ENCODE measurements at places on chromosomes 7 and 10.

DNA sequence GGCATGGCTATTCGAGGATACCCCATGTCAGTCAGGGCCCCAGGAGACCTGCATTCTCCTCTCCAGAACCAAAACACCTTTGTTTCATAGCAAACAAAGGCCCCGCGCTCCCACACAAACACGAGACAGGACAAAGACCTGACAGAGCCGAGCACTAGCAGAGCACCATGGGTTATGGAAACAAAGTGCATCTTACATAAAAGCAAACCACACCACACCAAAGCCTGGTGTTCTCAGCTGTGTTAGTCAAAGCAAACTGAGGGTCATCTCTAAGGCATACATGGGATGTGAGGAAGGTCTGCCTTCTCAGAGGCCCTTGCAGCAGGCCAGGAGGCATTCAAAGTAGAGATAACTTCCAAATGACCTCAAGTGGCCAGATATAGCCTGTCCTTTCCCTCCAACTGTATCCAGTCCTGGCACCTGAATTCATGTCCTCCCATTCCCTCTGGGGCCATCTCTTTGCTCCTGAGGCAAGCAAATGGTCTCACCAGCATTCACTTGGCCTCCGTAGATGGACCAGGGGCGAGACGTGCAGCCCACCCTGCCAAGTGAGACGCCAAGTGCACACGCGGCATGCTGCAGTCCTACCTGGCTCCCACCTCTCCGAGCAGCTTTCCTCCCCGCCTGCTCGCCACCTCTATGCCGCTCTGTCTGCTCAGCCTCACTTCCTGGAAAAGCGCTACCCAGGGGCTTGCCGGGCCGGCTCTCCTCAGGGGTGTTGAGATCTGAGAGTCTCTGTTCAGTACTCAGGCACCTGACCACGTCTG, 45.3 kb upstream of the PDLIM1 start:
- no peak for DNase-seq

- no peak for DNase-seq
Observed at GRCh38 chr7:144473908-144474307, 70.4 kb upstream of the NOBOX start.

DNA sequence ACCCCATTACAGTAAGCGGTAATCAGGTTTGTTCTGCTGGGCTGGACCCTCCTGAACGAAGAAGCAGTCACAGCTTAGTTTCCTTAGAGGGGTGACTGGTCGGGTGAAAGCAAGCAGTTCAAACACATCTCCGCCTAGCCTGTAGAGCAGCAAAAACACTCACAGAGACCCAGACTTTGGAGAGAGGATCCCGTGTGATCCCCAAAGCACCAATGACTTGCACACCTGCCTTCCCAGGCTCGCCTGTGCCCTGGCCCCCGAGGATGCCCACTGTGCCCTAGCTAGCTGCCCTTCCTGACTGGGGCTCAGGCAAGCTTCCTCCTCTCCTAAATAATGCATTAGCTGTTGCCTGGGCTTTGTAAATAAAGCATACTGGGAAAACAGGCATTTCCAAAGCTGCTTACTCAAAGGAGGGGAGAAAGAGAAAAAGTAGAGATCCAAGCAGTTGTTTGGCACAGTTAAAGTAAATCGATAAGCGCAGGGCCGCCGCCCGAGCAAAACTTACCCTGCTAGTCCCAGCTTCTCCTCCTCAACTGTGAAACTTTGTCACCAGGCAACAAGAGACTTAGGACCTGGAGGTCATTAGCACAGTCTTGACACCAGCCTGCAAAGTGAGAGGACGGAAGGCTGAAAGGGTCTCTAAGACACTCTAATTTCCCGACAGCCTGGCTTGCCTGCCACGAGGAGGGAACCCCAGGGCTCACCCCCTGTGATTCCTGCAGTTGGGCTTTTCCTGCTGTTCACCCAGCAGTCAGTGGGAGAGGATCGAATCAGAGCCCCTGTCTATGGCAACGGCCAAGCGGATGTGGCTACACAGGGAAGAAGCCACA, 4.8 kb downstream of the LRRC18 start:
- DNase-seq, result no peak

- no peak for DNase-seq
Observed at GRCh38 chr10:28631896-28632583, 45.3 kb upstream of the BAMBI start.

DNA sequence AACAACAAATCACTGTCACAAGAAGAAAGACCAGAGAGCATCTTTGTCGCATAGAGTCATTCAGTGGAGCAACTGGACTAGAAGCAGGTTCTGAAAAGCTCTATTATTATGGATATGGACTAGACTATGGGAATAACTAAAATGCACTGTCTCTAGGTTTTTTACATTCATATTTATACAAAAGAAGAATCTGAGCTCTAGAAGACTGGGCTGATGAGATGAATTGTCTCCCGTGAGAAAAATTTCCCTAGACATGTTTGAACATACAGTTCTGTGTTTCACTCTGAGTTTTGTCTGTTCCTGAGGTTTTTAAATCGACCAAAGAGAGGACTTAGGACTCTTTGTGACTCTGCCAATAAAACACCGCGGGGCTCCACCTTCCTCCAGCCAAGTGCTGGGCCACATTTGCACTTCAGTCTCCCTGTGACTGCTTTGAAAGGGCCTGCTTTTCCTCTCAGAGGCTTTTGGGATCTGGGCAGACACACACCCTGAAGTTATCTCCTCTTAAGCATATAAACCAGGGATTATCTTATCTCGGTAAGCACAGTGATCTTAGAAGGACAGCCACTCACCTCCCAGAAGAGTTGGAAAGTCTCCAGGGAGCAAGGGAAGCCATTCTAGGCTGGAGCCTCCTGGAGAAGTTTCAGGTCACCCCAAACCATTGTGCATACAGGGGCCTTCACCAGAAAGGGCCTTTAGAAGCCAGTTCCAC, 101.0 kb upstream of the JCAD start:
- DNase-seq, result no peak

DNA sequence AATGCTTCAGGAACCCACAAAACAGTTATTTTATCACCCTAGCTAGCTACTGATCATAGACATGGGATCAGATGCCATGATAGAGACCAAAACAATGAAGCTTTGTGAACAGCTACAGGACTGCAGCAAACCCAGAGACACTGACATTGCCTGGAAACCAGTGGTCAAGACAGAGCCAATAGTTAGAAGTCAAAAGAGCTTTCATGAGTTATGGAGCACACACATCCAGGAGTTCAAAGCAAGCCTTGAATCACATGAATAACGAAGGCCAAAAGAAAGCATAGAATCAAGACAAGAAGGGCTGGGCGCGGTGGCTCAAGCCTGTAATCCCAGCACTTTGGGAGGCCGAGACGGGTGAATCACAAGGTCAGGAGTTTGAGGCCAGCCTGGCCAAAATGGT, 34.5 kb upstream of the GSAP start:
- DNase-seq, result no peak

DNA sequence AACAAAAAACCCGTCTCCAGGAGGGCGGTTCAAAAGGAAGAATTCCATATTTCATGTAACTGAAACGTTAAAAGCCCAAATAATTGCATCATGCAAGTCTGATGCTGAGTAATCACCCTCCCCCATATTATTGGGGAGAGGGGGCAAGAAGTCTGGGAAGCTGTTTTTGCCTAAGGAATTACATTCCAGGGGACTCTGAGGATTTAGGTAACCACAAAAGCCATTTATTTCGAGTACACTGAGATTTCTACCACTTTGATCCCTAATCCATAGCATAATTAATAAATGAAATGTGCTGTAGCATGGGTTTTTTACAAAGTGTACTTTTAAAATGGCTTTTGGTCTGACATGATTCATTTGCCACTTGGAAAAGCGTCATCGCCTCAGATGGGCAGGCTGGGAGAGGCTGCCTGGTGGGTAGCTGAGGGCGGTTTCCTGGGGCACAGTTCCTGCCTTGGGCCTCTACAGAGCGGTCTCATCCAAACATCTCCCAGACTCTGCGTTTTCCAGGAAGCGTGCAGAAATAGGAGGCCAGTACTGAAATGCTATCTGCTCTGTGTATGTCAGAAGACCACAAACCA, 106.5 kb downstream of the TCF7L2 start:
- DNase-seq, result no peak

- no peak for DNase-seq
Observed at GRCh38 chr7:102451371-102452054, 13.2 kb downstream of the ALKBH4 start.

DNA sequence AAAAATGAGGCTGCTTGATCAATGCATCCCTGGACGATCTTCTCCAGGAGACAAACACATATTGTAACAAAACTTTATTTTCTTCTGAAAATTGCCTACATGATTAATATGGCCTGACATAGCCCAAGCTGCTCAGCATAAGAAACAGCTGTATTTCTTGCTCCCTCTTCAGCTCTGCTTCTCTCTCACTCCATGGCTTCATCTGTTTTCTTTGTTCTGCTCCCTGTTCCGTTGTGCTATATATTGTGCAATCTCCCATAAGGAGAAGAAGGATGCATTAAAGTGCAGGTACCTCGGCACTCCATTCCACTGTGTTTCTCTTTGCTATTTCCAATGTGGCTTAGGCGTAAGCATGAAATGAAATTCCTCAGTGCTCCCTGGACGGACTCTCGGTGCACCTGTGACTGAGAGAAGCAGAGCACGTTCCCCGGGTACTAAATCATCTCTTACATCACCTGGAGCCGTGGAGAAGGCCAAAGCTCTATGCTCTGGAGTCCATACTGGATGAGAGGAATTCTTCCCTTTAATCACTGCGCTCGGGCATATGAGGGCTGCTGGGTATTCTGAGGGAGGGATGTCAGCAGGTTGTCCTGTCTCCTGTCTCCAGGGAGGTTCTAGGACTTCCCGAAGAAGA, 254.3 kb downstream of the GALNT17 start:
- DNase-seq, result no peak

DNA sequence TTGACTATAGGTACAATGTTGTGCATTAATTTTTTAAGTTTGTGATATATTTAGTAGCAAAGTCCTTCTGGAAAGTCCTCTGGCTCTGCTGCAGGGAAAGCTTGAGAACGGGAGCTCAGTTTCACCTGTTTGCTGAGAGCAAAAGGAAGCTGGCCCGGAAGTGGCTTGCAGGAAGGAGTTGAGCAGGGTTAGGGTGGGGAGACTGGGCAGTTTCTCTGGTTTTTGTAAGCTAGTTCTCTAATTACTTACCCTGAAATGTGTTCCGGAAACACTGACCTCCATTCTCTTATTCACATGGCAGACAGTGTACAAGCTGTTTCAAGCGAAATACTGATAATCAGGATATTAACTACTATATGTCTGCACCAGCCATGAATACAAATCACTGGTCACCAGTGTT, 22.3 kb downstream of the MAP3K8 start:
- DNase-seq, result no peak

- DNase-seq, result no peak
Observed at GRCh38 chr7:66330961-66331360, 125.8 kb downstream of the TPST1 start.

- no peak for DNase-seq
Observed at GRCh38 chr7:159147246-159147645, 2.6 kb upstream of the VIPR2 start.

DNA sequence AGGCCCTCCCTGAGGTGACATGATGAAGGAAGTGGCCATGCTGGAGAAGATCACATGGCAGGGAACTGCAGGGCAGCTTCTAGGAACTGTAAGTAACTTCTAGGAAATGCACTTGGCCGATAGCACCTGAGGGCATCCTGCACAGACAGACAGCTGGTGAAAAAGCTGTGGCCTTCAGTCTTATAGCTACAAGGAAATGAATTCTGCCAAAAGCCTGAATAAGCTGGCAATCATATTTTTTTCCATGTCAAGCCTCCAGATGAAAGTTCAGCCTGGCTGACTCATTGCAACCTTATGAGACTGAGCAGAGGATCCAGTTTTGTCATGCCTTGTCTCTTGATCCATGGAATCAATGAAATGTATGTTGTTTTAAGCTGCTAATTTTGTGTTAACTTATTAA, 91.1 kb upstream of the CACNA2D1 start:
- DNase-seq, result no peak

DNA sequence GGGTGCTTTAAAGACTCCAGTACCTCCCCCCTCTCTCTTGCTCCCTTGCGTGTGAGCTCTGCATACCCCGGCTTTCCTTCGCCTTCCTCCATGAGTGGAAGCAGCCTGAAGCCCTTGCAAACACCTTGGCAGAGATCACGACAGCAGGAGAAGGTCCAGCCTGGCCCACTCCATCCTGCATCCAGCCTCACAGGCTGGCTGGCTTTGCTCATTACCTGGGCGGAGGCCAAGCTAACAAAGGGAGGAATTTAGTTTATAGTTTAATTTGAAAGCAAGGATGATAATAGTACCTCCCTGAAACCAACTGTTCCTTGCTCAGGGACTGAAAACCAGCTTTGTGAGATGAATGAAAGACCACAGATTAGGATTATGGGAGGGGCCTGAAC, 99.4 kb downstream of the PRKAG2 start:
- DNase-seq, result no peak

DNA sequence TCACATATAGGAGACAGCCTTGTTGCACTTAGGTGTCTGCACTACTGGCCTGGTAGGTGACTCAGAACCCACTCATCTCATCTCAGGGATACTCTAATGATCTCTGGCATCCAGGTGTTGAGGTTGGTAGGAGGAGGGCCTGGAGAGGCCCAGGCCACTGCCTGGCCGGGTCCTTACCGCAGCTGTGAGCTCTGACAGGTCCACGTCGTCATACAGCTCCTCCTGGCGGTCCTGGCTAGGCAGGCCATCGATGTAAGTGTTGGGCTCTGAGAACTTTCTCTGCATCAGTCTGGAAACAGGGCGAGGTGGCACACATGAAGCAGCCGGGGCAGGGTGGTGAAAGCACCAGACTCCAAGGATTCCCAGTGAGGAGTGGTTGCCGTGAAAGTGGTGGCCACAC, 62.1 kb downstream of the VWA2 start:
- no peak for DNase-seq

DNA sequence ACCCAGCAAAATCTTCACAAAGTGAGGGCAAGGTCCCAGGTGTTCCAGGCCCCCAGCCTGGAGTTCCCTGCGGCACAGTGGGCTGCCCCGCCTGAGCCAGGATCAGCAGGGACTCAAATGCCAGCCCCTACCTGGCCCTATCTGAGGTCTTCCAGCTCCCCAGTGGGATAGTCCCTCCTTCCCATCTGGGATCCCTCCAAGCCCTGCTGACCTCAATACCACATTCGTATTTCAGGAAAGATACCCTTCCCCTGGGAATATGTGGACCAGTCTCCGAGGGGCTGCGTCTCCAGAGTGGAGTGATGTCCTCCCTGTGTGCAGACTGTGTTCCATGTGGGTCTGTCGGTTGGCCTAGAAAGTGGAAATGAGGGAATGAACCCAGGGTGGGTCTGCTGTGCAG, 40.9 kb downstream of the ELFN1 start:
- DNase-seq, result no peak

- no peak for DNase-seq
Observed at GRCh38 chr7:11896663-11897062, 64.7 kb upstream of the THSD7A start.

DNA sequence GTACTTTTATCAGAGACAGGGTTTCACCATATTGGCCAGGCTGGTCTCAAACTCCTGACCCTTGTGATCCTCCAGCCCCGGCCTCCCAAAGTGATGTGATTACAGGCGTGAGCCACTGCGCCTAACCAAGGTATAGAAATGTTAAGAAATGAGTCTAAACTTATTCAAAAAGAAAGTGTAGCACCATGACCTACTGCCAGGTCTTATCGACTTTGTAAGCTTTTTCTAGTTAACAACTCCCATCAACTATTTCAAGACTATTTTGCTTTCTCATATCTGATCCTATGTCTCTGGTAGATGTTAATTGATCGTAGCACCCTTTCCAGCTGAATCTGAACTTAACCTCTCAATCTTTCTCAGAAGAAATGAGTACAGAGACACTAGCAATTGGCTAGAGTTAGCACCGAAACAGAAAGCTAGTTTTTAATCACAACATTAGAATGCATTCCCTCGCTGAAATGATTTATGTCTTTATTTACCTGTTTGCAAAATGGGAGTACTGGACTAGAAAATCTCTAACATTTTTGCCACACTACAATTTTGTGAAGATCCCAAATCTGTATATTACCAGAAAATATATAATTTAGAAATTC, 114.0 kb upstream of the HGF start:
- no peak for DNase-seq
